ENCODE measurements at places on chromosomes 6 and 20. TPM values are rescaled to one million over a fixed set of nuclear protein-coding genes. Genes with fewer than 3 reads are reported as not detected.

Gene SAPCD1
- 17.7 TPM for total RNA-seq

Gene ZFP57
- total RNA-seq = 2.0 TPM

Gene POU5F1
- not detected for total RNA-seq

Gene GCM1
- total RNA-seq = not detected

Gene SPATS1
- not detected for total RNA-seq

DNA sequence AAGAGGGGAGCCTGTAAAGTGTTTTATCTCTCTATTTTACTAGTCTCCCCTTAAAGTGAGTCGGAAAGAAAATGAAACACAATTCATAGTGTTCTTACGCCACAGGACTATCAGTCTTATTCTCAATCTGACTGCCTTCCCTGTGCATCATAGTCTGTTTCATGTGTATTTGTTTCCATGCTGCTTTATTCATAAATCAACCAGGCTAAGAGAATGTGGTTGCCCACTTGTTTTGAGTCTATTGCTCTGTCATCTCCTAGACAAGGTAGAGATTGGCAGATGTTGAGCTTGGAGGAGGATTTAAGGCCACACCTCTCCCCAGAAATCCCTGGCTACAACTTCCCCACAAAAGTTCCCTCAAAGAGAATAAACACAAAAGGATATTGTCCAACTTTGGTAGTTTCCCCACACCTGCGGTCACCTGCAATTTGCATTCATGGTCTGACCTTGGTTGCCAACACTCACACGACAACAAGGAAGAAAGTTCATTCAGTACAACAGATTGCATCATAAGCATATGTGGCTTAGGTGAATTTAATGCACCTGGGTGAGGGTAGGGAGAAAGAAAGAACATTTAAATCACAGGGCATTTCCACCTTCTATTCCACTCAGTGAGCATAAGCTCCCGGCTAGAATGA is 167.1 kb upstream of the FBXL4 start:
- no peak for DNase-seq

DNA sequence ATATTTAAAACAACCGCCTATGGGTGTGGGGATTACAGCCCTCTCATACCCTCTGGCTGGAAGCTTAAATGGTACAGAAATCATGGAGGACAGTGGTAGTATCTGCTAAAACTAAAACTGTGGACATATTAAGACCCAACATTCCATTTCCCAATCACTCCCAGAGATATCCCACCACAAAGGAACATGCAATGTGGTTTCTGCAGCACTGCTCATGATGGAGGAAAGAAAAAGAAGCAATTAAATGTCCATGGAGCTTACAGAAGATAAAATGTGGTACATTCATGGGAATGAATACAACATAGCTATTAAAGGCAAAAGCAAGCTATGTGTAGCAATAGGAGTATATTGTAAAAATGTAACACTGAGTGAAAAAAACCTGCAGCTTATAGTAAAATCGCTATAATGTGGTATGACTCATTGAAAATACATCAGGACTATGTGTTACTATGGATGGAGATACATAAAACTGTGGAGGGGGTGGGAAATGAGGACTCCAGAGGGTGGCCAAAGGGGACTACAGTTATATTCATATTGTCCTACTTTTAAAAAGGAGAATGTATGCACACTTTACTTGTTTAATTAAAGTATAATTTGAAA is 22.9 kb upstream of the NNAT start:
- no peak for DNase-seq

- DNase-seq = no peak
Measured at GRCh38 chr6:150208611-150209352, 65.9 kb downstream of the PPP1R14C start.

GRCh38 chr20:14360416-14360815 is 23.0 kb upstream of the FLRT3 start:
- no peak for DNase-seq

- no peak for DNase-seq
Measured at GRCh38 chr20:23231561-23232218, 118.9 kb upstream of the NXT1 start.

- peak; percentile 85 for DNase-seq
Measured at GRCh38 chr20:62860924-62861691, 514 bp downstream of the TCFL5 start.

DNA sequence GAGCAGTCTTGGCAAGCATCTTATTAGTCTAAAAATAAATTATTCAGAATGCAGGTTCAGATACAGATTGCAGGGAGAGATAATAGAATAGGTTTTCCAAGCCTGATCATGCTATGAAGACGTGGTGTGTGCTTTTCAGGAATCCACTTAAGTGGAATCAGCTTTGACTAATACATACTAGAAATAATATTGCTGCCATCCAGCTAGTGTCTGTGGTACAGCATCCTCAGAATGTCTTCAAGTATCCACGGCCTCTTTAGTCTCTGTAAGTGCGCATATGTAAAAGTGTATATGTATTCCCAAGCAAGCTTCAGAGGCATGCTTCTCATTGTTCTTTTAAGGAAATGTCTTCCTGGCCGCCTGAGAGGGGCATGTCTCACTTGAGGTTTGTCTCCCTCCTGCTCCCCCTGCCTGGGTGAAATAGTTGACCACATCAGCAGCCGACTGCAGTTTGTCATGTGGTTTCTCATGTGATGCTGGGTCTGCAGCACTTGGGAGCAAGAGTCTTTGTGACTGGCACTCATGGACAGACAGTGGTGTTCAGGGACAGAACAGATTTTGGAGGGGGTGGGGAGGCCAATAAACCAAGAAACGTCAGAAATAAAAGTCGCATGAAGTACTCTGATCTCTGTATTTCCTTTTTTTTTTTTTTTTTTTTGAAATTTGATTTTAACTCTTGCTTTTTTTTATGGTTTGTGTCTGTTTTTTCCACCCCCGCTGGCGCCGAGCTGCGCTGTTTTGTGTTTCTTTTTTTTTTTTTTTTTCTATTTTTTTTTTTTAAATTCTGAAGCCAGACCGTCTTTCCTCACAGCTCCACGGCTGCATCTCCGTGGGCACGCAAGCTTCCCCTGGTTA is 150.8 kb downstream of the PRL start:
- DNase-seq = peak; percentile 56

DNA sequence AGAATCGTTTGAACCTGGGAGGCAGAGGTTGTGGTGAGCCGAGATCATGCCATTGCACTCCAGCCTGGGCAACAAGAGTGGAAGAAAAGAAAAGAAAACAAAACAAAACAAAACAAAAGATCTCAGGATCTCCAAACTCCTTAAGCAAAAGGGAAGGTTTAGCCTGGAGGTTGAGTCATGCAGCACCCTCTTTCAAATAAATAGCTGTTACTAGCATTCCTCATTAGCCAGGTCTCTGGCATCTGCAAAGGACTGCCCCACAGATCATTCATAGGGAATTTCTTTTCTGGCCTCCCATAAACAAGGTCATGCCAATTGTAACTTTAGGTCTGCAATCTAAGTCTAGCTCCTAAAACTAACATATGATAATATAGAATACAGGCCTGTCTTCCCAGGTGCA is 37.2 kb downstream of the EDN1 start:
- DNase-seq = no peak

Data from activated CD4-positive, alpha-beta T cell treated with anti-CD3 and anti-CD28 coated beads, Interleukin-2, amount 10 ng/mL, durations not matched to agents 24 days and 14 days (primary cell).